ENCODE measurements at places on chromosomes 7 and 10. TPM values are rescaled to one million over a fixed set of nuclear protein-coding genes. Genes with fewer than 3 reads are reported as not detected.
A peak's percentile ranks its signal among the peaks of the same experiment; 100 is the strongest.

GRCh38 chr7:103990991-103991390, 1.5 kb upstream of the RELN start:
- DNase-seq = no peak

Gene MRC1
- 0.29 TPM for total RNA-seq

DNA sequence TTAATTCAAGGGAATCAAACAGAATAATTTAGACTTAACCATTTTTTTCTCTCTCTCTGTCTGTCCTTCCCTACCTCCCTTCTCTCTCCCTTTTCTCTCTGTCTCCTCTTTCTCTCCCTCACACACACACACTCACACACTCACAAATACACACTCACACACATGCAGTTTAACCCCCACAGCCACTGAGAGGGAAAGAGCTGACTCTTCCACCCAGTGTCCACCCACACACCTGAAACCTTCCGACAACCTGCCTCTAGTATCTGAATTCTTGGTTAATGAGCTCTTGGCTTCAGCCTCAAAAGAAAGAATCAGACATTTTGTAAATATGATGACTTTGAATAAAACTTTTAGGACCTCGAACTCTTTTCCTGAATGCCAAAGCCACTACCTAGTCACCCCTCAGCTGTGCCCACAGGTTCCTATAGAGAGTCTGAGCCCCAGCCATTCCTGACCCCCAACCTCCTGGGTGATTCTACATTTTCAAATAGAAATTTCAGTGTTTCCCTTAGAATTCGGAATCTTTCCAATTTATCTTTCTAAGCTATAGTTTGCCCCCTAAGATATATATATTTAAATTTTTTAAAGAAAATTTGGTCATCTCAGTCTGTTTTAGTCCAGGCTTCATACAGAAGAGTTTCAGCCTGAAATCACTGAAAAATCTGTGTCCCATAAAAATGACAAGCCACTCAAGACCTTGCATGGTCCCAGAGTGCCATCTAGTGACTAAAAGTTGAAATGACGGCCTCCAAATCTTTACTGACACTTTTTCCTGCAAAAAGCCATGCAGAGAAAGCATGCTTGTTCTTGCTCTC, 202.8 kb downstream of the IPMK start:
- peak; percentile 5 for DNase-seq

DNA sequence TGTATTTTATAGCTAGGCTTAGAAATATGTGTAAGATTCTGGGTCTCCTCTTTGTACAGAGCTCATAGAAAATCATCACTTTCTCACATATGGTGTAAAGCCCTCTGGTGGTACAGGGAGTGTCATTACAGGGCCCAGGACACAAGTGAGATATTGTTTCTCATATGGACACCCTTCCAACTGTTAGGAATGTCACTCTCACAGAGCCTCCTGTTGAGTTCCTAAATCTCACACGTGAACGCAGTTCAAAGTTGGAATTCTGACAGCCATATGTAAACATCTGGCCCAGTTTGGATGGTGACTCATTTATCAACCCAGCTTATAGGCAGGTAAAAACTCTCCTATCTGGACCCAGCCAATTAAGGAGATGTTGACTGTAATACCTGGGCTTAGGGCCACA, 35.4 kb upstream of the ZNF107 start:
- DNase-seq = no peak
